ENCODE measurements at places on chromosomes 6 and 20.
A peak's percentile ranks its signal among the peaks of the same experiment; 100 is the strongest.

DNA sequence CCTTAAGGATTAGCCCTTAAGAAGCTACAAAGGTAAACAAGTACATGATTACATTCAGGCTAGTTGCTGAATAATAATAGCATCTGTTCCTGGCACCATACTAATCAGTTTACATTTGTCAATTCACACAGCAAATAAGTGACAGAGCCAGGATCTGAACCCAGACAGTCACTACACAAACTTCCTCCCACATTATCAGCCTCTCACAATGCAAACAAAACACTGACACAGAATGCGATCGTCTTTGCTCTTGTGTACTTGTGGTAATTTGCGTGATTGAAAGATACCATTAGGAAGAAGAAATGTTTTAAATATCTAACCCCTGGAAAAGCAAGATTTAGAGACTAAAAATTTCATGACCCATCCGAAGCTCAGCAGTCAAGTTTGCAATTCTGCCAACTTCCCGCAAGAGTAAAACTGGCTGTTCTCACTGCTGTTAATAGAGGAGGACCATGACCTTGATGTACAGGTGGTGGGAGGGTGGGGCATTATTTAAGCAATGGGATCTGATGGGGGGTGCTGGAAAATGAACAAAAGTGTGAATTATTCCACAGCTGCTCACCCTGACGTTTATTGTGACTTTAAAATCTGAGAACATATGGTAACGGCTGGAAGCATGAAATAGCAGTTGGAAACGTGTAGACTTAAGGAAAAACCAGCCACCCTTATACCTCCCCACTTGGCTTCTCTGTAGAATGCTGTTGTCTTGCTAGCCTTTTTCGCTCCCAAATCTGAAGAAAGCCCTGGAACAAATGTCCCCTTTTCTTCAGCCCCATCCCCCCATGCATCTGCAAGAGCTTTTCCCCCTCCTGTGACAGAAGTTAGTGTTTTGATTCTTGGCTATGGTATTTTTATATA is 95.3 kb upstream of the ARMC2 start:
- DNase-seq: no peak

DNA sequence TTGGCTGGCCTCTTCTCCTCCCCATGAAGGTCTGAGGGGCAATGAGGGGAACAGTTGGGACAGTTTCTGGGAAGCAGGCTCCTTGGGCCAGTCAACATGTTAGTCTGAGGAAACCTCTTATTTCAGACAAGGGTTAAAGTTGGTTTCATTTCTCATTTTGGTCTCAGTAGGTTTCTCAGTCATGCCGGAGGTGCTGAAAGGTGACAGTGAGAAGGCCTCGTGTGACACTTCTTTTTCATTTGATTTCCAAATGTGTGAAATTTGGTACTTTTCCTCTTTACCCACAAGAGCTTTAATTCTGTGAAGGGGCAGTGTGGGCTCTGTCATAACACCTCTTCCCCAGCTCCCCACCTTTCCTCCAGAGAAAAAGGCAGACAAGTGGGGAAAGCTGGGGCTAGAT is 7.5 kb upstream of the GLP1R start:
- no peak for DNase-seq

DNA sequence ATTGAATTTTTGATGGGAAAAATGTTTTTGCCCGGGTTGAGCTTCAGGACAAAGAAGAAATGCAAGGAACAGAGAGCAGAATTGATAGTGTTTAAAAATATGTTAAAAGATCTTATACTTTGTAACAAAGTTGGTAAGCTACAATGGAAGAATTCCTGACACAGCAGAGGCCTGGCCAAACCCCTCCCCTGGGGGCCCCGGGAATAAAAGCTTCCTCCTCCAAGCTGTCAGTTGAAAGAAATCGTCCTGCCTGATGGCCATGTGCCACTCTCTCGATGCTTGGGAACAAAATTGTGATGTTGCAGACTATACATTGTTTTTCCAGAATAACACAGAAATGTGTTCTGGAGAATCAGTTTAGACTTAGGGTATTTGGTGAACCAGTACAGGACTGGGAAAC is 14.2 kb upstream of the TOX2 start:
- DNase-seq: no peak

DNA sequence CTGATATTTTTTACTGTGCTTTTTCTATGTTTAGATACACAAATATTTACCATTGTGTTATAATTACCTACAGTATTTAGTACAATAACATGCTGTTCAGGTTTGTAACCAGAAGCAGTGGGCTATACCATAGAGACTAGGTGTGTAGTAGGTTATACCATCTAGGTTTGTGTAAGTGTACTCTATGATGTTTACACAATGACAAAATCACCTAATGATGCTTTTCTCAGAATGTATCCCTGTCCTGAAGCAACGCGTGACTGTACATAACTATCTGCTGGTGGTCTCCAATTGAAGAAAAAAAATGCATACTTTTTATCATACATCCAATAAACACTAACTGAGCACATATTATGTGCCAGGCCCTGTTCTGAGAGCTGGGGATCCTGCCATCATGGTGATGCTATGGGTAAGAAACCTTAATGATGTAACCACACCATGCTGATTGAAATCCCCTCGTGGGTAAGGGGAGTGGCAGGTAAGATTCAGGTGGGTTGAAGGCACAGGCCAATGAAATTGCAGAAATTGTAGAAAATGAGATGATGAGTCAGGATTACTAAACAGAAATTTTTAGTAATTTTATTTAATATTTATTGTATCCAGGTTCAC is 76.8 kb downstream of the FYN start:
- no peak for DNase-seq

DNA sequence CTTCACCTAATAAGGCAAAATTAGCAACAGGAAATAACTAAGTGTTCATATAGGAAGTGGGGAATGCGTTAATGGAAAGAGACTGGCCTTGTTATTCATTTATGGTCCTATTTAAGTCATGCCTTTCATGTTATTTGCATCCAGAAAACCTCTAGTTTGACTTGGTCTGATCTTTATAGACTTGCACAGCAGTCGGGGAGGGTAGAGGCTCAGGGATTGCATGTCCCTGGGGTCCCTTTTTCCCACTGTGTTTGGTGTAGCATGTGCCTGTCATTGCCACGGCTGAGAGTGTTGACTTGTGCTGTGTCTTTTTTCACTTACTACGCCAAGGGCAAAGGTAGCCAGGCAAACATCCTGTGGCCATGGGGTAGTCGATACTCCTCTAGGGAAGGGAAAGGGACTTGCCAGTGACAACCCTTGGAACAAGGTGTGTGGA is 105.4 kb upstream of the RIN2 start:
- DNase-seq: no peak

- peak; percentile 29 for DNase-seq
Observed at GRCh38 chr6:99330159-99330558, 19.3 kb downstream of the FAXC start.

DNA sequence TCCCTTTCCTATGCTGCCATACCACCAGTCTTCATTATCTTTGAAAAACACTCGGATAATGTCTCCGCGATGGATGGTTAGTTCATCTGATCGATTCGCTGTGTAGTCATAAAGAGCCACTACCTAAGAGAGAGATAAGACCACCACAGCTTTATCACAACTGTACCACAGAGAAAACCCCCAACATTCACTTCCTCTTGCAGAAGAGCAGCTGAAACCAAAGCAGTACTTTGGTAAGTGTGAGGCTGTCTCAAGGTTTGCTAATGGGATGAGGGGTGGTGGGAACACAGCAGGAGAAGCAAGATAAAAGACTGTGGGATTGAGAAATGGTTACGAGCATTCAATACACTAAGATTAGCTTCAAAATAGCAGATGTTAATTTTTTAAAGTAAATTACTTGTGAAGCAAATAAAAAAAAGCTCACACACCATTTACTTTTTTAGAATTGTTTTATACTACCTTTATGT is 142.1 kb downstream of the MYB start:
- DNase-seq: no peak

DNA sequence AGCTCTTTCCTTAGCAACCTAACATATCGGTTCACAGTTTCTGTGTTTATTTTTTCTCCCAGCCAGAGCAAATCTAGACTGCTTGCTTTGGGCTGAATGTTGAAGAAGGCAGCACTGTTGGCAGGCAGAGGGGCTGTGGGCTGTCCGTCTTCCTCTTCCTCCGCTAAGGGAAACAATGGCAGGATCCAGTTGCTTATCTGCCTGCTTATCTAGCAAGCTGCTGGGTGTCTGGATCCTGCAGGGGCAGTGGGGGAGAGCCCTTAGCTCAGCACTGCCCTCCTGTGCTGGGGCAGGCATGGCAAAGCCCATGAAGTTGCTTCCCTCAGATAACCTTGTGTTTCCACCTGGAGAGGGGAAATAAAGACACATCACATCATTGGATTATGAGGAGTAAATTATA is 92.7 kb upstream of the CD93 start:
- DNase-seq: no peak

GRCh38 chr6:36938536-36938935 is 16.0 kb upstream of the PI16 start:
- DNase-seq: no peak

DNA sequence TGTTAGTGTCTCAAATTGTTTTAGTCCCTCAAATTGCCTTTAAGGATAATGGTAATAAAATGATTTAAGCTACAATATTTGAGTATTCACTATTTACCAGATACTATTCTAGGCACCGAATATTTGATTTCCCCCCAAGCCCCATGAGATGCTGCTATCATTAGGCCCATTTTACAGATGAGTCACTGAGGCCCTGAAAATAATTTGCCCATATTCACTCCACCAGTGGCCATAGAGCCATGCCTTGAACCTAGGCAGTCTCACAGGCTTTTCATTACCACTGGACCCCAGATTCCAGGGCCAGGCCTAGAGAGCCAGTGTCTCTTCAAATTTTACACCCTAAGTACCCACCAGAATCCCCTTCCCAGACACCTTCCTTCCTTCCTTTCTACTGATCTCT is 133.7 kb downstream of the LINC00237 start:
- no peak for DNase-seq

GRCh38 chr6:142313284-142313683 is 11.5 kb downstream of the ADGRG6 start:
- DNase-seq: no peak

- DNase-seq: no peak
Observed at GRCh38 chr6:84280030-84280429, 52.6 kb upstream of the CEP162 start.

- DNase-seq: no peak
Observed at GRCh38 chr6:31952140-31952805, 6.4 kb downstream of the CFB start.

DNA sequence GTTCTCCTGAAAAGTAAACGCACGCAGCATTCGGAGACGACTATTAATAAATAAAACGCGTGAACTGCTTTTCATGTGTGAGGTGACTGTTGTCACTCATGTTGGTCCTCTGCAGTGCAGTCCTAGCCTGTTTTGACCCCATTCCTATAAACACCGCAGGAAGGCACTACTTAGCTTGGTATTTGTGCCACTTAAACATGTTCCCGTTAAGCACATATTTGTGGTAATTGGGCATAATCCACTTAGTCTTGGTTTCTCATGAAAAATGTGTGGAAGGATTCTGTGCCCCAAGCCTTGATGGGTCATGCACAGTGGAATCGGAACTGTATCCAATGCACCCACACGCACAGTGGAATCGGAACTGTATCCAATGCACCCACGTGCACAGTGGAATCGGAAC is 313.9 kb downstream of the THBS2 start:
- DNase-seq: no peak

Data from central memory CD4-positive, alpha-beta T cell (primary cell).